ENCODE measurements at places on chromosomes 13 and 19.
A peak's percentile ranks its signal among the peaks of the same experiment; 100 is the strongest.

- peak; percentile 92 for DNase-seq
These were observed 564 bp downstream of the SPART start for GRCh38 chr13:36345438-36346221.

DNA sequence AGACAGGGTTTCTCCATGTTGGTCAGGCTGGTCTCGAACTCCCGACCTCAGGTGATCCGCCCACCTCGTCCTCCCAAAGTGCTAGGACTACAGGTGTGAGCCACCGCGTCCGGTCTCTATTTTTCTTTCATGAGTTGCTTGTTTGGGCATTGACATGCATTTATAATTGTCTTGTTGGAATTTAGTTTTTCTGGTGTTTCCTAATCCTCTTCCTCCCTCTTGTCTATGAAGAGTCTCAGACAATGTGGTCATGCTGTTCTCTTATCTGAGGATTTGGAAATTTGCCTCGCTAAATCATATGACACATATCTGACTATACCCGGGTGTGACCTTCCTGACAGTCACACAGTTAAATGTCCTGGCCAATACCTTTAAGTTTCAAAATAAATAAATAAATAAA is 7.4 kb upstream of the CEACAM18 start:
- no peak for DNase-seq

DNA sequence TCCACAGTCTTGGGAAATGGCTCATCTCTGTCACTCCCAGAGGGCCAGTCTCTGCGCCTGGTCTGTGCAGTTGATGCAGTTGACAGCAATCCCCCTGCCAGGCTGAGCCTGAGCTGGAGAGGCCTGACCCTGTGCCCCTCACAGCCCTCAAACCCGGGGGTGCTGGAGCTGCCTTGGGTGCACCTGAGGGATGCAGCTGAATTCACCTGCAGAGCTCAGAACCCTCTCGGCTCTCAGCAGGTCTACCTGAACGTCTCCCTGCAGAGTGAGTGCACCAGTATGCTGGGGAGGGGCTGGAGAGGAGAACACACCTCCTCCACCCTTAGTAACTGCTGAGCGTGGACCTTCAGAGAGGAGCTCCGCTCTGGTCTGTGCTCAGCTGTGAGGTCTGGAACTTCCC is 2.3 kb downstream of the SIGLEC9 start:
- DNase-seq: peak; percentile 45

DNA sequence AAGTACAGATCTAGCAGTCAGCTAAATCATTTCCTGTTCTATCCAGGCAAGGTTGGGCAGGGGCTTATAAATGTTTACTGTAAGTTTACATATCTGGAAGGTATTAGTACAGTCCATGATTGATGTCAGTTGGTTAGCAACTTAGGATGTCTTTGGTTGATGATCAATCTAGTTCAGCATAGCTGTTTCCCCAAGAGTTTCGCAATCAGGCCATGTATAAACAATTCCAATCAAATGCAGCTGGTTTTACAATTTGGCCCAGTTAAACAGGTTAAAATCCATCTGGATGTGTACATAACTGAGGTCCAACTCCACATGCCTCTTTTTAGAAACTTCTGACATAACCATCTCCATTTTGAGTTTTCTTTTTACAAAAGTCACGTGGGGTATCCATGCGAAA is 6.9 kb downstream of the ZNF221 start:
- DNase-seq: no peak

DNA sequence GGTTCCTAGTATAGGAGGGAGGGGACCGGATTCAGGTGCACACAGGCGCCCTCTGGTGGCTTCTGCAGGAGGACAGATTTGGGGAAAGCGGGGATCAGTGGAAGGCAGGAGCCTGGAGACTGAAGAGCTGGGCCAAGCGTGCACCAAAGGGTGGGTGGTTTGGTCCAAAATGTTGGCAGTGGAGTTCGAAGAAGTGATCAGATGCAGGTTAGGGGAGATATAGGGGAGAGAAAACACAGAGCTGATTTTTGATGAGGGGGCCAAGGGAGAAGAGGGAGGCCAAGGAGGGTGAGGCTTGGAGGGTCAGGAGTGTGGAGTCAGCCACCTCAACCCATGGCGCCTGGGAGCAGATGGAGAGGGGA is 6.8 kb upstream of the CARM1 start:
- DNase-seq: peak; percentile 92

DNA sequence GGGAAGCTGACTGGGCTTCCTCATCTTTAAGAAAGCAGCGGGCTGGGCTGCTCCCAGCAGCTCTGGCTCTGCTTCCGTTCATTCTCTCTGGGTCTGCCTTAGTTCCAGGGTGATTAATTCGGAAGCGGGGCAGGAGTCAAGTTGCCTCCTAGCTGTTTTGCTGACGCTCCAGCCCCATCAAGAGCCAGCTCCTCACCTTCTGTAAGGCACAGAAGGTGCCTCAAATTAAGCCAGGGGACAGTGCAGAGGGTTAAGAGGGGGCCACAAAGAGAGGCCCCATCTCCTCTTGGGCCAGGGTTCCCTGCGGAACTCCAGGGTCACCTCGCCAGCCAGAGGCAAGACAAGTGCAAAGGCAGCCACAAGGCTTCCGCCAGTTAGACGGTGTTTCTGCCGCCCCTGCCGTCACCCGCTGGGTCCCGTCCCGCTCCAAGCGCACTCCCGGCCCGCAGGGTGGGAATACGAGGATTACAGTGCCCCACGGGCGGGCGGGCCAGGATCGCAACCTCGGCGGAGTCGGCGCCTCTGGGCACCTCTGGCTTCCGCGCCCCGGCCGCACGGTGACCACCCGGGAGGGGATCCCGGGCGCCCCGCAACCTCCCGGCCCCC is 508 bp downstream of the SLC15A1 start:
- DNase-seq: peak; percentile 6

DNA sequence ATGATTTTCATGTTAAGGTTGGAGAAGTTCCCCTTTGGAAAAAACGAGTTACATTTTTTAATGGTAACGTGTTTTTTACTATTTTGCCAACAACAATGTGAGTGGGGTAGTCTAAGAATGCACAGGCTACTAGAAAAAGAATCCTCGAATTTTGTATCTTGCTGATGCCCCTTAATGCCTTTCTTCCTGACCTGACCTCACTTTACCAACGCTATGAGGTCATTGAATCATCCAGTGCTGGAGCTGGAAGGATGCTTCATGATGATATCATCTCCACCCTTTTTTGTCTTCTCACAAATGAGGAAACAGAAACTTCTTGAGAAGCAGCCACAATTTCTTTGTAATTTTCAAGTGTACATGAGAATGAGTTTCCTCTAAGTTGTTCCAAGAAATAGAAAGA is 8.2 kb upstream of the UBL3 start:
- peak; percentile 16 for DNase-seq

- DNase-seq: peak; percentile 70
These were observed 2.5 kb downstream of the LDLR start for GRCh38 chr19:11091703-11092153.
